Stromal cell of bone marrow (primary cell): ENCODE measurements at places on chromosomes 7 and 10.

DNA sequence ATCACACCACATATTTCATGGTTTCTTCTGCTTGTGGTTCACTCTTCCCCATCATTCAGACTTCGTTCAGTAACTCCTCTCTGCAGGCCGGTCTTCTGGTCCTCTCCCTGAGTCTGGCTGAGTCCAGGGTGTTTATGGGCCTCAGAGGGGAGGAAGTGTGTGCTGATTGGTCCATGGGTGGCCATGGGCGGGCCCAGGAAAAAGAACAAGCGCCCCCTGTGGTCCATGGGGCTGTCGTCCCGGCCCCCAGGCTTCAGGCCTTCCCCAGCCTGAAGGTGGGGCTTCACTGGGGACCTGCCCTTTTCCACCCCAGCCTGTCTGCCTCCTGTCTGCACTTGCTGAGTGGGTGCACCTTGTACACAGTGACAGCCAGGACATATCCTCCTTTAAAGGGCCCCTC, 123.7 kb downstream of the VIPR2 start:
- no peak for DNase-seq

DNA sequence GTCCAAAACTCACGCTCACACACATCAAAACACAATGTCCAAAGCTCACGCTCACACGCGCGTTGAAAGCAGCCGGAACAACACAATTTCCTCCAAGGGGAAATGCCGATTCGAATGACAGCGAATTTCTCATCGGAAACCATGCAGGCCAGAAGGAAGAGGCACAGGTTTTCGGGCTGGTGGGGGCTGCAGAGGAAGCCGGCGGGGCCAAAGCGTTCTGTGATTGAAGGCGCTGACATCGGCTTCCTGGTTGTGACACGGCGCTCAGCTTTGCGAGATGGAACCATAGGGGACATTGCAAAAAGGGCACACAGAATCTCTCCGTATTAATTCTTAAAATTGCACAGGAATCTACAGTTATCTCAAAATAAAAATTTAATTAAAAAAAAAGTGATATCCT, 61.3 kb downstream of the FOXL3 start:
- no peak for DNase-seq

GRCh38 chr7:104272767-104273384, 55.5 kb upstream of the LHFPL3 start:
- peak; percentile 17 for DNase-seq

- DNase-seq, result no peak
These were observed 13.9 kb downstream of the KLHDC10 start for GRCh38 chr7:130084037-130084875.

GRCh38 chr10:93274419-93274818, 200.7 kb downstream of the CYP26A1 start:
- DNase-seq, result no peak

DNA sequence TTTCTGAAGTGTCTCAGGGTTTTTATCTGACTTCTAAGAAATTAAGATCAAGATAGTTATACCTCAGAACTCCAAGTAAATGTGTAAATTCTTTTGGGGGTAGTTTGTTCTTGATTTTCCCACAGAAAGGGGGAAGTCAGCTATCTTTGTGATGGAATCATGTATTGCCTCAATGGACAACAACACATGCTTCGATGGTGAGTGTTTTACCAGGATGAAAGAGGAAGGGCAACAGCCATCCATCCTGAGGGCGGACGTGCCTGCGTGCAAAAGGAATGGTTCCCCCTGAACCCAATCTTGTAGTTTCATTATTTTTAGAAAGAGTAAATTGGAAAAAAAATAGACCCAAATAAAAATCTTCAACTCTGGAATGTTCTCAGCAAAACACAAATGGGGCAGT, 67.2 kb upstream of the ZPBP start:
- DNase-seq, result no peak

DNA sequence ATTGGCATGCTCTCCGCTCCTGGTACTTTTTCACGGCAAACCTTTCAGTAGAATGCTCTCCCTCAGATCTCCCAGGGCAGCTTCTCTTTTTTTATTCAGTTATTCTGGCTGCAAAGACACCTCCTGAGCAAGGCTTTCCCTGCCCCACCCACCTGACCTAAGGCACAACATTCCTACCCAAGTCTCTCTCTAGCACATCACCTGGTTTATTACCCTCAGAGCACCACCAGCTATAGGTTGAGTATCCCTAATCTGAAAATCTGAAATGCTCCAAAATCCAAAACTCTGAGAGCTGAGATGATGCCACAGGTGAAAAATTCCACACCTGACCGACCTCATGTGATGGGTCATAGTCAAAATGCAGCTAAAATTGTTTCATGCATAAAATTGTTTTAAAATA, 99.6 kb downstream of the GLI3 start:
- no peak for DNase-seq

DNA sequence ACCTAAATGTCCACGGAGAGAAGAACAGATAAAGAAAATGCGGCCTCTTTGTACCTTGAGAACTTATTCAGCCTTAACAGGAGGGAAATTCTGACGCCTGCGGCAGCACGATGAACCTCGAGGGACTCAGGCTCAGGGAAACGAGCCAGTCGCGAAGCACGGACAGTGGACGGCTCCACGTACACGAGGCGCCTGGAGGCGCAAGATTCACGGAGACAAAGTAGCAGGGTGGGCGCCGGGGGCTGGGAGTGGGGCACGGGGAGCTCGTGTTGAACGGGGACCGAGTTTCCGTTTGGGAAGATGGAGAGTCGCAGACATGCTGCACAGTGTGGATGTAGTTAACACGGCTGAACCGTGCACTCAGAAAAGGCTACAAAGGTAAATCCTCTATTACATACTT, 13.2 kb upstream of the UTF1 start:
- DNase-seq, result no peak

GRCh38 chr10:79022565-79023230, 46.1 kb upstream of the ZMIZ1 start:
- no peak for DNase-seq

GRCh38 chr7:28661826-28662595, 249.7 kb downstream of the CREB5 start:
- no peak for DNase-seq

GRCh38 chr7:141754939-141755338, 9.0 kb upstream of the TAS2R3 start:
- DNase-seq, result no peak

- DNase-seq, result peak; percentile 93
These were observed 182.8 kb downstream of the ARHGAP12 start for GRCh38 chr10:31745612-31746376.

- DNase-seq, result no peak
These were observed 5.5 kb downstream of the TACC2 start for GRCh38 chr10:121994429-121994941.

DNA sequence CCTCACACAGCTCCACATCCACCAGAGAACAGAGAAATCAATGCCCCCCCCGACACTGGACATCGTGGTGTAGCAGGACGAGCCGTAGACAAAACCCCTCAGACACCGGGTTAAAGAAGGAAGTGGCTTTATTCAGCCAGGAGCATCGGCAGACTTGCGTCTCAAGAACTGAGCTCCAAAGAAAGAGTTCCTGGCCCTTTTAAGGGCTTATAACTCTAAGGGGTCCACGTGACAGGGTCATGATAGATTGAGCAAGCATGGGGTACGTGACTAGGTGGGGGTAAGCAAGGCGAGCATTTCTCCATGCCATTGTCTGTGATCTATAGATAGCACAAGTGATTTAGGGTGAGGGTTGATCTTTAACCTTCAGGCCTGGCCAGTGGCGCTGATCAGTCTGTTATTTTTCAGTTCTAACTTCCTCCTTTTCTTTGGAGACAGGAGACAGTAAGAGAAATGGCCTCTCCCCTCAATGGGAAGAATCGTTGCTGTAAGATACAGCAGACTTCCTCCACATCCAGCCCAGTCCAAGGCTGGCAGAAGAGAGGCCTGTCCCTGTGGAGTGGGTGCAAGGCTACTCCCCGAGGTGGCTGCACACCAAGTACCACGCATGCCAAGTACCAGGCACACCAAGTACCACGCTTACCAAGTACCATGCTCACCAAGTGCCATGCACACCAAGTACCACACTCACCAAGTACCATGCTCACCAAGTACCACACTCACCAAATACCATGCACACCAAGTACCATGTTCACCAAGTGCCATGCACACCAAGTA, 19.5 kb upstream of the PPP2R2D start:
- DNase-seq, result no peak

GRCh38 chr7:424301-424935, 95.2 kb downstream of the PDGFA start:
- no peak for DNase-seq

DNA sequence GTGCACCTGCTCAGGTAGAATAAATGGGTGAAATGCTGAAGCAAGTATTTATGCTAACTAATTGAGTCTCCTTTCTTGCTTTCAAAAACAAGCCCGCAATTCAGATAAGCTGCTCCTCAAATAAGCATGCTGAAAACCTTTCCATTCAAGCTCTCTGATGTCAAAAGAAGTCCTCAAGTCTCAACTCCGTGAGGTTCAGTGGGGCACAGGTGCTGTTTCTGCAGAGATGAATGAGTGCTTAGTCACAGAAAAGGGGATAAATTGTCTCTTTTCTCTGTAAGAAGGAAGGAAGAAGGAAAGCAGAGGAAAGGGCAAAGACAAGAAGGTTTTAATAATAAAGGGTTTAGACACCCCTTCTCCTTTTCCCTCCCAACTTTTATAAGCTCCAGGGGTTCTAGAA, 229.8 kb upstream of the NPY start:
- no peak for DNase-seq

DNA sequence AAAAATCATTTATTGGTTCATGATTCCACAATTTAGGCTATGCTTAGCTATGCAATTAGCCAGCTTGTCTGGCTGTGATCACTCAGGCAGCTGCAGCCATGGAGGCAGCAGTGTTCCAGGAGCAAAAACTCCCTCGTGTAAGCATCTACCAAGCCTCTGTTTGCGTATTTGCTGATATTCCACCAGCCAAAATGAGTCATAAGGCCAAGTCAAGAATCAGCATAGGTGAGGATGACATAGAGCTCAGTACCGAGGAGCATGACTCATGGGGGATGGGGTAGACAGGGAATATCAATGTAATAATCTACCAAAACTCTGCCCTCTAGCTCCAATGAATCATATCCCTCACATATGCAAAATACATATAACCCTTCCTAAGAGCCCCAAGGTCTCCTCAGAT, 63.3 kb downstream of the IMMP2L start:
- DNase-seq, result peak; percentile 13

- DNase-seq, result no peak
These were observed 69.9 kb downstream of the NKX6-2 start for GRCh38 chr10:132715776-132716680.

- no peak for DNase-seq
These were observed 132.0 kb upstream of the CXCL12 start for GRCh38 chr10:44516891-44517290.

DNA sequence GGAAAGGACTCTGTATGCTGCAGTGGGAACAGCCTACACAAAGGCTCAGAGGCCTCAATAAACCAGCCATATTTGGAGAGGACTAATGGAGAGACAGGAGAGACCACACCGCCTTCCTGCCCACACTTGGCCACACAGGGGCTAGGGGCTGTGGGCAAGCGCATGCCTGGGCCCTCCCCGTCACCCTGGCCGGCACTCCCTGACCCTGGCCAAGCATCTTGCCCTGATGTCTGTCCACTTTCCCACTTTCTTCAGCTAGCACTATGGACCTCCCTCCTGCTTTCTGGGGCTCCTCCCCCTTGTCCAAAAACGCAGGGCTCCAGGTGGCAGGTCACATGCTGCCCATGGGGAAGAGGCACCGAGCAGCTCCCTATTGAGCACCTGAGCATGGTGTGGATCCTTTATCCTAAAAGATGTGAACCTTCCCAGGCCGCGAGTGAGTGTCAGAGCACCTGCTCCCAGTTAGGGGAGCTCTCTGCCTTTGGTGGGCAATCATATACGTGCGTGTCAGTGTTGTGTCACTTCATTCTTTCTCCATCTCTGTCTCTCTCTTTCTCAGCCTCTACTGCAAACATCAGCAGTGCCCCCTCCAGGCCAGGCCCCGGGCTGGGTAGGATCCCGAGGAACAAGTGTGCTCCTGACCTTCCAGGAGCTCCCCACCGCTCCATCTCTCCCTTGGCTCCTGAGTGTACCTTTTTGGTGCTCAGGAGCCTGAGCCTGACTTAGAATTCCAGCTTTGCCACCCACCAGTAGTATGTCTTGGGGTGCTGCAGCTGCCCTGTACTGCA, 74.0 kb downstream of the ZMIZ1 start:
- DNase-seq, result no peak

DNA sequence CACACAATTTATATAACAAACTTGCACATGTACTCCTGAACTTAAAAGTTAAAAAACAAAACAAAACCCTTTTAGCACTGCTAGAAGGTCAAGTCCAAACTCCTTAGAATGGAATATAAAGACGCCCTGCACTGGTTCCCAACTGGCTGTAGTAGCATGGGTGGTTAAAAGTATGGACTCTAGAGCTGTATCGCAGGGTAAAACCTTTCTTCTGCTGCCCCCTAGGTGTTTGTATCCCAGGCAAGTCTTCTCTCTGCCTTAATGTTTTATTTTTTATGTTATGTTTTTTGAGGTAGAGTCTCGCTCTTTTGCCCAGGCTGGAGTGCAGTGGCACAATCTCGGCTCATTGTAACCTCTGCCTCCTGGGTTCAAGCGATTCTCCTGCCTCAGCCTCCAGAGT, 35.2 kb downstream of the LSMEM1 start:
- no peak for DNase-seq

DNA sequence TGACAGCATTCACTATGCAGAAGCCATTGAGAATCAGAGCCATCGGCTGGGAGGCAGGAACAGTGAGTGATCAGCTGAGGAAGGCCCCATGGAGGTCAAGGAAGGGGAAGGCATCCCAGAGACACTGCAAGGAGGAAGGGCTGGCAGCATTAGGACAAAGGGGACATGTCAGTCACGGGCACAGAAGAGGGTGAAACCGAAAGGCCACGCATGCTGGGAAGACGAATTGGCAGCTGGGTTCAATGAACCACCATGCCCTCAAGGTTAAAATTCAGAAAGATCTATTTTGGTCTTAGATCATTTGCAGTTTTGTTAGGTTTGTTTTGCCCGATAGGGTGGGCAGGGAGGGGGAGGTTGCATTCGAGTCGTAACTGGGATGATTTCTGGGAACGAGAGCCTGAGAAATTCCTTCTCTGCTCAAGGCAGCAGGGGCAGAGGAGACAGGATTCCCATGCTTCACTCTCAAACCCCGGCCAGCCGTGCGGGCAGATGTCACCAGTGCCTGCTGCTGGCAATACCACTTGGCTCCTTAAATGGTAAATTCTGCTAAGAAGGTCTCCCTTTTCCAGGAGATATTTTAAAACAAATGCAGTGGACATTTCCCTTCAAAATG, 57.7 kb downstream of the ASB13 start:
- no peak for DNase-seq
